ENCODE measurements at places on chromosomes 16 and 17.

- no peak for DNase-seq
Observed at GRCh38 chr17:58136669-58137279, 11.4 kb upstream of the OR4D1 start.

- no peak for DNase-seq
Observed at GRCh38 chr17:40895106-40895730, 10.2 kb upstream of the KRT20 start.

DNA sequence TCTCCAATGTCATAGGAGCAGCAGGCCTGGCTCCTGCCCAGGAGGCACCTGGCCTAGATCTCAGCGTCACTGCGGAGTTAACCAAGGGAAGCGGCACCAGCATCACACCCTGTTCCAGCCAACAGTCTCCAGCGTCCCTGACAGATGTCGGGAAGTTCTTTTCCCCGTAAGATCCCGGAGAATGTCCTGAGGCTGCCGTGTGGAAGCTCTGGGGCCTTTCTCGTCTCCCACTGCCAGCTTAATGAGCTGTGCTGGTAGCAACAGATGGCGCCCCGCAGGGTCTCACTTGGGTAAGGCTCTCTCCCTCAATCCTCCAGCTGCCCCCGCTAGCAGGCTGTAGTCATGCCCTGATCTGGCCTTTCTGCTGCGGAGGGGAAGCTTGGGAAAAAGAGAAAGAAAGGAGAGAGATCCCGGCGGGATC, 57.5 kb downstream of the MARCHF10 start:
- DNase-seq: no peak

DNA sequence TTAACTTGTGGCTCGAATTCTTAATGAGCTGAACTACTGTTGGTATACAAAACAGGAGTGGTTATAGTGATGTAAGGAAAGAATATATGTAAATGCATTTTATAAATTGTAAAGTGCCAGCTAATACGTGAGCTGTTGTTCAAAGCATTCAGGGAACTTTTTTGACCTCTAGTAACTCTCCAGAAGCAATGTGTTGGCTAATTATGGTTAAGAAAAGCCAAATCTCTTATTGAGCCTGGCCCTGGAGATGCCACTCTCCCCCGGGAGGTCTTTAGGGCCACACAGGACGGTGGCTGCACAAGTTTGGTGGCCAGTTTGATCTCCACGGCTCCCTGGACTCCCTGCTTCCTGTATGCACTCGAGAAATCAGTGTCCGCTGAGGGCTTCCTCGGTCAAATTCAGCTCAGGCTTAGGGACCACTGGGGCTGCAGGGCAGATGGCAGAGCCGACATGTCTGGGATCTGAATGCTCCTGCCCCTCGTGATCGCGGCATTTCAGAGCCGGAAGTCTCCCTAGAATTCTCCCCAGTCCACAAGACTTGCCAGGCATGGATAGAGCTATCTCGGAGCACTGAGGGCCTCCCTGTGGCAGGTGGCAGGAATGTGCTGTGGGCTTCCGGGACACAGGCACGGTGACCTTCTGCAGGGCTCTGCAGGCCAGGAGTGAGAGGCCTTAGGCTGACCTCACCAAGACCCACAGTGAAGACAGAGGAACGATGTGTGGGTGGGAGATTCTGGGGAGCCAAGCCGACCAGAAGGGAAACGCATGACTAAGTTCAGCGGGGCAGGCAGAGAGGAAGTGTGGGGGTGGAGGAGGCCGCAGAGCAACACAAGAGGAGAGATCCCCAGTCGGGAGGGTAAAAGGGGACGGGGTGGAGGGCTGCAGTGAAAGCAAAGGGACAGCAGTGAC, 18.6 kb upstream of the PITPNM3 start:
- DNase-seq: peak; percentile 22

DNA sequence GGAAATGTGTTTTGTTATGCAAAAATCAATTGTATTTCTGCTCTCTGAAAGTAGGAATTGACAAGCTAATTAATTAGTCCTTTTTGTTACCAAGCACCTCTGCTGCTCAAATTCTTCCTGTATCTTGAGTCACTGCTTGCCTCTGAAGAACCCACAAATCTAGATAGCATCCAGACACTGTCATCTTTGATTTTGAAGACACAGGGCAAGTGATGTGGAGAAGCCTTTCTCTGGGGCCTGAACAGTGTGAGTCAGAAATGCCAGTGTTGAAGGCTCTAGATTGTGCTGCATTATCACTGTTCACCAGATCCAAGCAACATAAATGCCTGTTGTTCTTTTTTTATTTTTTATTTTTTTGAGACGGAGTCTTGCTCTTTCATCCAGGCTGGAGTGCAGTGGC, 10.9 kb upstream of the ST6GALNAC1 start:
- no peak for DNase-seq

DNA sequence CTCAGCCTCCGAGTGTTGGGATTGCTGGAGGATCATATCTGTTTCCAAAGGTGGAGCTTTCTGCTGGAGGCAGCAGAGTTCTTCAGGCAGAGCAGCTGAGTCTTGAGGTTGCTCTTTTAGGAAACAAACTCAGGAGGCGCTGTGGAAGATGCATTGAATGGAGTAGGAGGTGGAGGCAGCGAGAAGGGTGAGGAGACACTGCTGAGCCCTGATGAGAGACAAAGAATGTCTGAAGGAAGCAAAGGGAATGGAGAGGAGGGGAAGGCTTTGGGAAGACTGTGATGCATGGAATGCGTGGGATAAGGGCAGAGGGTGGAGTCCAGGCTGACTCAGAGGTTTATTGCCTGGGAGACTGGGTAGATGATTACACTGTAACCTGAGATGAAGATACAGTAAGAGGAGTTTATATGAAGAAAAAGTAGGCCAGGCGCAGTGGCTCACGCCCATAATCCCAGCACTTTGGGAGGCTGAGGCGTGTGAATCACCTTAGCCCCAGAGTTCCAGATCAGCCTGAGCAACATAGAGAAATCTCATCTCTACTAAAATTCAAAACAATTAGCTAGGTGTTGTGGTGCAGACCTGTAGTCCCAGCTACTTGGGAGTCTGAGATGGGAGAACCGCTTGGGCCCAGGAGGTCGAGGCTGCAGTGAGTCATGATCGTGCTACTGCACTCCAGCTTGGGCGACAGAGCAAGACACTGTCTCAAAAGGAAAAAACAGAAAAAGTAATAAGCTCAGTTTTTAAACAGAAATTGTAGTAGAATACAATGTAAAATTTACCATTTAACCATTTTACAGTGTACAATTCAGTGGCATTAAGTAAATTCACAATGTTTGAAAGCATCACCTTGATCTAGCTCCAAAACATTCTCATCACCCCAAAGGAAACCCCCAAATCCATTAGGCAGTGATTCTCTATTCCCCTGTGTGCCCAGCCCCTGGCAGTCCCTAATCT, 17.8 kb upstream of the TMEM219 start:
- DNase-seq: peak; percentile 98

DNA sequence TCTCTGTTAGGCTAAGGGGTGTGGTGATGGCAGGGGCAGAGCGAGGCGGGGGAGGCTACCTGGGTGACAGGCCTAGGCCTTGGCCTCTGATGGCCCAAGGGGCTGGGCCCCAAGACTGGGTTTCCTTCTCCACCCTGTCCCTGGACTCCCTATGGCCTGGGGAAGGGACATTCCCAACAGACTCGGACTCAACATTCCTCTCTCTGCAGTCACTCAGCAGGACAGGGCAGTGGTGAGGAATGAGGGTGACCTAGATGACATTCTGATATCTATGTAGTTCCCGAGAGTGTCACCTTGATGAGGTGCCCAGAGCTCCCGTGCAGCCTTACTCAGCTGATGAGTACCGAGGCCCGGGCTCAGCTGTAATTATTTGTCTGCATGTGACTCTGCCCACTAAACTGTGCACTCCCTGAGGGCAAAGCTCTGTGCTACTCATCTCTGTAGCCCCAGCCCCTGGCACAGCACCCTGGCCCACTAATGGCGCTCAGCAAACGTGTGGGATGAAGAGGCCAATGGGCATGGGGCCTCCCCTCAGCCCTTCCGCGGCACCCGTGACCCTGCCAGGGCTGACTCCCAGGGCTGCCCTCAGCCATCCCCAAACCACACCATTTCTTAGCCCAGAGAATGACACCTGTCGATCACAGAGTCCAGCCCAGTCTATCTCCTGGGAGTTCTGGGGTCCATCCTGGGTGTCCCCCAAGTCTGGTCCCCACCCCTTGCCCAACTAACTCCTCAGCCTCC, 2.2 kb downstream of the PLCD3 start:
- DNase-seq: no peak

GRCh38 chr17:50893183-50893993, 27.2 kb upstream of the TOB1 start:
- DNase-seq: no peak

DNA sequence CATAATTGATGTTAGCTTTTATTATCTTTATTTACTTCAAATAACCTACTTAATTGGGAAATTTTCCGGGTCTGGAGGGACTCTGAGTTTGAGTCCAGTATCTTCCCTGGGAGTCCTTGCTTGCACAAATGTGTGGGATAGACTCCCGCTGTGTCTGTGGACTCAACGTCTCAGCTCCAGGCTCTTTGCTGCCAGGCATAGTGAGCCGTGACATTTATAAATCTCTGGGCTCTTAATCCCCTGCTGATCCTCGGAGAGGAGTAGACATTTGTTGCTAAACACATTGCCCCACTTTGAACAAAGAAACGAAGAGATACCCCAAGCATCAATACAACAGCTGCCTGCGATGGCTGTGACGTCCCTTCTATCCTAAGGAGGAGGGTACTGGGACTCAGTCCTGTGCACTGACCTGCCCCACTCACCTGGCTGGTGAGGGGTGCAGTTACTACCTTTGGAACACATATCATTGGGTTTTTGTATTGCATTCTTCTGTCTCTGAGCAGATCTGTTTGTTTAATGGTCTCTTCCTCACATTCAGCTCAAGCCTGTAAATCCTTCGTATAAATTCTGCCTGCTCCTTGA, 316.9 kb downstream of the HAPSTR1 start:
- DNase-seq: no peak

GRCh38 chr16:6297666-6298410, 1034.8 kb upstream of the RBFOX1 start:
- no peak for DNase-seq

DNA sequence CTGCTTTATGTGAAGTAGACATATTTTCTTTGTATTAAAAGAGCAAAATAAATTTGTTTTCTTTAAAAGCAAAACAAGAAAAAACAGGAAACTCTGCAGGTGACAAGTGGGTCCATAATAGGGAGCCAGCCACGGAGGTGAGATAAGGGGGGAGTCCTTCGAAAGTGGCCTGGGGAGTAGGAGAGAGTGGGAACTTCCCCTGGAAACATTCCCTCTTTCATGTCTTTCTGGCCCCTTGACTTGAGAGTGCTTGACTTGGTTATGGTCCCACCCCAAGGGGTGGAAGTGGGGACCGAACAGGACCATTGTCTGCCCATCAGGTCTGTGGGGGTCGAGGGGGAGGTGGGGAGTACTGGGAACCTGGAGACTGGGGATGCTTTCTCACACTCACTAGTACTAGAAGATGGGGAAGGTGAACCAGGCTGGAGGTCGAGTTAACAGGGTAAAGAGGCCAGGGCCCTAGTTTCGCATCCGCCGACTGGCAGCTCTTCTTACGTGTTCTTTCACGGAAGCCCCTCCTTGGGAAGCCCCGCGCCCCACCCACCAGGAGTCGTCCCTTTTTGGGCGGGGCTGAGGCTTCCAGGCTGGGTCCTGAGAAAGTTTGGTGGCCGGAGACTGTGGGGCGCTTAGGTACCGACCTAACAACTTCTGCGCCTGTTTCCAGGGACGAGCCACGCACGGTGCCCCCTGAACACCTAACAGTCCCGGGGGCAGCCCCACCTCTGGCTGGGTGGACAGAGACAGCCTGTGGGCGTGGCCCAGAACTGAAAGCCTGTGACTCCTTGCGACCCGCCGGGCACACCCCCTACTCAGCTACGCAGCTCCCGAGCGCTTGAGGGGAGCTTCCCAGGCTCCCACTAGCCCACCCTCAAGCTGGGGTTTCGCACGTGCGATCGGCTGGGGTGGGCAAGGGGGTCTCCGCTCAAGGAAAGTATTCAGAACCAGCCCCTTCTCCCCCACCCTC, 790 bp downstream of the TRADD start:
- no peak for DNase-seq

- DNase-seq: no peak
Observed at GRCh38 chr17:37698911-37699255, 46.0 kb downstream of the HNF1B start.

DNA sequence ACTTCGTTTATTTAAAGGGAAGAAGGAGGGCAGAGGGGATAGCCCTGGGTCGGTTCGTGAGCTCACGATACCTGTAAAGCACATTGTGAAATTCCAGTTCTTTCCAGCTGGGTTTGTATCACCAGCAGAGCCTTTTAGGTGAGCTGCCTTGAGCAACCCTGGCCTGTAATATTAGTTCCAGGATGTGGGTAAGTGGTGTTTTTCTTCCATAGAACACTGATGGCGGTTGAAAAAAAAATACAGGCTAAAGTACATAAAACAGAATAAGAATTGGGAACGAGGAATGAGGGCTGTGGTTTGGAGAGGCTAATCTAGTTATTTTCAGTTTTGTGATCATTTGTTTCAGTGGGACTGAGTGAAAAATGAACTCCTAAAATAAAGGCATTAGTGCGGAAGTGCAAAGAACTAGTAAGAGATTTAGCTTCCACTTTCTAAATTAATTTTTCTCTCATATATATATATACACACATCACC, 20.6 kb downstream of the HS3ST3B1 start:
- no peak for DNase-seq

DNA sequence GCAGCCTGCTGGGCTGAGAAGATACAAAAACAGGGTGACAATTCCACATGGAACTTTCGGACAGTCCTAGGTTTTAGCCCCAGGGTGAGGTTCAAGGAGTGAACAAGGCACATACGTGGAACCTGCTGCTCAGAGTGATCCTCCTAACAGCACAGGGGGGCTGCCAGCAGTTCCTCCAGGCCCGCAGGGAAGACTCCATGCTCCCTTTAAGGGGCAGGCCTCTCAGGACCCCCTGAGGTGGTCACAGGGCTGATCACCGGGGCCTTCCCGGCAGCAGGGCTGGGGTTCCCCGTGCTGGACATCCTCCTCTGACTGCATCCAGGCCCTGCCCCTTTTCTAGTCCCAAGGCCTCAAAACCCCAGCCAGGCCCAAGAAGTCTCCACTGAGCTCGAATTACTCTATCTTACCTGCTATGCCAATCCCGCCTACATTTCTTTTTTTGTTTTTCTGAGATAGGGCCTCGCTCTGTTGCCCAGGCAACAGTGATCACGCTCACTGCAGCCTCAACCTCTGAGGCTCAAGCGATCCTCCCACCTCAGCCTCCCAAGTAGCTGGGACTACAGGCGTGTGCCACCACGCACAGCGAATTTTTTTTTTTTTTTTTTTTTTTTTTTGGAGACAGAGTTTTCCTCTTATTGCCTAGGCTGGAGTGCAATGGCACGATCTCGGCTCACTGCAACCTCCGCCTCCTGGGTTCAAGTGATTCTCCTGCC, 10.4 kb downstream of the CANT1 start:
- DNase-seq: no peak

DNA sequence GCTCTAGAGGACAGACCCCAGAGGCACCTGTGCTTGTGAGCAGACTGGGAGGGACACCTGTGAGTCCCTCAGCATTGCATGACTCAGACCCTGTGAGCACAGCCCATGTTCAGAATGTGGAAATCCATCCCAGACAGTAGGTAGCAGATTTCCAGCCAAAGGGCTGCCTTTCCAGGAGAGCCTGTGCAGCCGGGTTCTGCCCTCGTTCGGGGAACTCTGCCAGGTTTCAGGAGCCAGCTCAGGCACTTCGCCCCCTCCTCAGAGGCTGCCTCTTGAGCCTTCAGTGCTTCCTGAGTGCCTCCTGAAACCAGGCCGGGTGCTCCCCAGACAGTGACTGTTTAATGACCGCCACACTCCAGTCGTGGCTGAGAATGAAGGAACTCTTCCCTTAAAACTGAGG, 23.3 kb upstream of the SDR42E2 start:
- no peak for DNase-seq
